Activated CD8-positive, alpha-beta memory T cell treated with anti-CD3 and anti-CD28 coated beads for 4 hours (primary cell): ENCODE measurements at places on chromosomes 12 and 14.

- no peak for DNase-seq
Observed at GRCh38 chr12:111238075-111238734, 130.7 kb downstream of the PHETA1 start.

GRCh38 chr12:104702565-104703139, 245.9 kb downstream of the CHST11 start:
- DNase-seq, result no peak

DNA sequence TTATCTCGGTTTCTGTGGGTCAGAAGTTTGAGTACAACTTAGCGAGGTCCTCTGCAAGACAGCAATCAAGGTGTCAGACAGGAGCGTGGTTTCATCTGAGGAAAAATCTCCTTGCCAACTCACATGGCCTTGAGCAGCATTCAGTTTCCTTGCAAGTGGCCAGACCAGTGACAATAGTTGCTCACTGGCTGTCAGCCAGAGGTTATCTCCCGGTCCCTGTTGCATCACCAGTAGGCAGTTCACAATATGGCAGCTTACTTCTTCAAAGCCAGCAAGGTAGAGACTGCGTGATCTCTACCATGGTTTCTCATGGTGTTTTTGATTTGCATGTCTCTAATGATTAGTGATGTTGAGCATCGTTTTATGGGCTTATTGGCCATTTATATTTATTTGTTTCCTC, 143.8 kb upstream of the DAAM1 start:
- no peak for DNase-seq

GRCh38 chr14:96909841-96910364, 112.7 kb downstream of the VRK1 start:
- no peak for DNase-seq

GRCh38 chr12:50147281-50147680, 19.9 kb downstream of the CERS5 start:
- no peak for DNase-seq

DNA sequence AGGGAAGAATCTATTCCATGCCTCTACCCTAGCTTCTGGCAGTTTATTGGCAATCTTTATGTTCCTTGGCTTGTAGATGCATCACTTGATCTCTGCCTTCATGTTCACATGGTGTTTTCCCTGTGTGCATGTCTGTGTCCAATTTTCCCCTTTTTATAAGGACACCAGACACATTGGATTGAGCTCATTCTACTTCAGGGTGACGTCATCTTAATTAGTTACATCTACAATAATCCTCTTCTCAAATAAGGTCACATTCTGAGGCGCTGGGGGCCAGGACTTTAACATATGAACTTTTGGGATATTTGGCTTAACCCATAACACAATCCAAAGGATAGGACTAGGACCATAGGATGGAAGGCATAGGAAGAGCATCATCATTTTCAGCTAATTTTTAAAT, 101.4 kb downstream of the KCNMB4 start:
- DNase-seq, result no peak

- no peak for DNase-seq
Observed at GRCh38 chr14:93705513-93706156, 82.7 kb downstream of the PRIMA1 start.

GRCh38 chr14:96246539-96246847, 9.5 kb upstream of the BDKRB1 start:
- no peak for DNase-seq

- no peak for DNase-seq
Observed at GRCh38 chr12:87305481-87305880, 723.7 kb downstream of the C12orf50 start.

DNA sequence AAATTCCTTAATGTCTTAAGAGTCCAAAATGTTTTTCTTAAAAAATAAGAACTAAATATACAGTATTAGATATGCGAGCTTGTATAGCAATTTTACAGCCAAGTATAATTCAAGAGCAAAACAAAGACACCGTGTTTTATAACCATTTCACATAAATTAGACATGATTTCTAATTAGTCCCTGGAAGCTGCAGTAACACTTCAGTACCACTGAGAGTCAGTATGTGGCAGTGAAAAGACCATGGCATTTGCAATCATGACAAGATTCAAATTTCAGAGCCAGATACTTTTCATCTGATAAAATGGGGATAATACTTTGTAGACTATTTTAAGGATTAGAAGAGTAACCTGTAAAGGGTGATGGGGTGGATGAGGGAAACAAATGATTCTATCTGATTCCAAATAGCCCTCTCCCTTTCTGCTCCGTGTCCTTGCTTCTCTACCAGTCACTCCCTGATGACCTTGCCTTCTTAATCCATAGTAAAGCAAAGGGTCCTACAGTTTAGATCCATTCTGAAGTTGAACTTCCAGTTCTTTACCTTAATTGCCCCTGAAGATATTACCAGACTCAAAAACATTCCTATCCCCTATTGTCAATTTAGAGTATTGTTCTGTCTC, 145.4 kb upstream of the ABCD2 start:
- DNase-seq, result no peak

DNA sequence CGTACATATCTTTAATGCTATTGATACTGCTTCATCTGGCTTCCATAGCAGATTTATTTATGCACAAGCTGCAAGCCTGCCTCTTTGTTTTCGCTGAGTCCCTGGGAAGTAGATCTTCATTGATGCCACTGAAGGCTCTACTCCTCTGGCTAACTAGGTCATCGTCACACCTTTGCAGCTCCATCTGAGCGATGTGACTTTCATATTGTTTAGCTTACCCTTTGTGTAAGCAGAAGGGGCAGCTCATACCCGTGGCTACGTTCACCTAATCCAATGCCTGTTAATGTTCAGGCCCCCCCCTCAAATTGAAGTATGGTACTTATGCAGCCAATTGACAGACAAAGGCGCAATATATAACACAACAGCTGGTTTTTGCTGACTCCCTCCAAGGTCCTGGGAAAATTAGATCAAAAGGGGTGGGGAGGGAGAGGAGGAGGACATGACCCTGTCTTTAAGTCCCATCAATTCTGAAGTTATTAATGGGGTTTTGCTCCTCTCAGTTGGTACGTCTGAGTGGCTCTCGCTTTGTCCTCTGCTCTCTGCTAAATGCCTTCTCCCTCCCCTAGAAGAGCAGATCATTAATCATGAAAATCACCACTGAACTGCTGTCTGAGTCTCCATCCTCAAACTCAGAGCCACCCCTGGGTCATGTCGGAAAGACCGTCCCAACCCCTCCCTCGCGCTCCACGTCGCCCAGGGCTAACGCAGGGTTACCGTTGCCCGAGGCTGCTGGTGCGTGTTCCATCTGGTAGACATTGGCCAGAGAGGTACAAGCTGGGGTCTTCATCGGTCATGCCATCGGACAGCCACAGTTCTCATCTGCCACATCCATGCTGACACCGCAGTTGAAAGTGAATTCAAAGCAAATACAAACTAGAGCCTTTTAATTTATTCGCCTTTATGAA, 128.8 kb downstream of the ADGRD1 start:
- no peak for DNase-seq

- no peak for DNase-seq
Observed at GRCh38 chr12:16495196-16495595, 110.8 kb downstream of the LMO3 start.

DNA sequence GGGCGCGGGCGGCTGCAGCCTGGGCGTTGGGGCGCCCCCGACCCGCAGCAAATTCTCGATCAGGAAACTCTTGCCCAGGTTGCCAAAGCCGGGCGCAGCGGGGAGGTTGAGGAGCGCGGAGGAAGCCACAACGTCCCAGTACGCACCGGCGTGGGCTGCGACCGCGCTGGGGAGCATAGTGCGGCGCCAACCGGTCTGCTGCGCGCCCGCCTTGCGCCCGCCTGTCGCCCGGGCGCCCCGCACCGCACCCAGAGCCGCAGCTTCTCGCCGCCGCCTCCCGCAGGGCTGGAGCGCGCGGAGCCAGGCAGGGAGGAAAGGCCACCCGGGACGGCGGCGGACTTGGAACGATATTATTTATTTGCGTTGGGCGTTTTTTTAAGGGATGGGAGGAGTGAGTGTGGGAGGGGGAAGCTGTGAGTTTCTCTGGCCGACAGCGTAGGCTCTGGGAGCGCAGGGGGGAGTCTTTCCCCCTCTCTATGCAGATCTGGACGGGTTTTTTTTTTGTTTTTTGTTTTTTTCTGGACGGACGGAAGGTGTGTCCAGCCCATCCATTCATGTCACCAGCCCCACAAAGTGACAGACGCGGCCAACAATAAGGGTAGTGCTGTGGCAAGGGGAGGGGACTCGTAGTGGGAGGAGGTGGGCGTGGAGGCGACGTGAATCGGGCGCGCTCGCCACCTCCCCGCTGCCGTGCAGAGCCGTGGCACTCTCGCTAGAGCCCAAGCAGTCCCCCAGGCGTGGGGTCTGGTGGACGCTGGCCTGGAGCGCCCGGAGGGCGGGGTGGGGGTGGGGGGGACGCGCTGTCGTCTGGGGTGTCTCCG, at the start of gene DBX2:
Gene DBX2, minus strand, starts transcription at position 349 of the 821 bp plus-strand sequence. Its CDS starts 172 bp downstream, at position 177.
- no peak for DNase-seq

GRCh38 chr12:6952121-6952862, 1.1 kb downstream of the PTPN6 start:
- DNase-seq, result no peak

GRCh38 chr12:108152170-108152538, 23.1 kb downstream of the WSCD2 start:
- DNase-seq, result no peak

DNA sequence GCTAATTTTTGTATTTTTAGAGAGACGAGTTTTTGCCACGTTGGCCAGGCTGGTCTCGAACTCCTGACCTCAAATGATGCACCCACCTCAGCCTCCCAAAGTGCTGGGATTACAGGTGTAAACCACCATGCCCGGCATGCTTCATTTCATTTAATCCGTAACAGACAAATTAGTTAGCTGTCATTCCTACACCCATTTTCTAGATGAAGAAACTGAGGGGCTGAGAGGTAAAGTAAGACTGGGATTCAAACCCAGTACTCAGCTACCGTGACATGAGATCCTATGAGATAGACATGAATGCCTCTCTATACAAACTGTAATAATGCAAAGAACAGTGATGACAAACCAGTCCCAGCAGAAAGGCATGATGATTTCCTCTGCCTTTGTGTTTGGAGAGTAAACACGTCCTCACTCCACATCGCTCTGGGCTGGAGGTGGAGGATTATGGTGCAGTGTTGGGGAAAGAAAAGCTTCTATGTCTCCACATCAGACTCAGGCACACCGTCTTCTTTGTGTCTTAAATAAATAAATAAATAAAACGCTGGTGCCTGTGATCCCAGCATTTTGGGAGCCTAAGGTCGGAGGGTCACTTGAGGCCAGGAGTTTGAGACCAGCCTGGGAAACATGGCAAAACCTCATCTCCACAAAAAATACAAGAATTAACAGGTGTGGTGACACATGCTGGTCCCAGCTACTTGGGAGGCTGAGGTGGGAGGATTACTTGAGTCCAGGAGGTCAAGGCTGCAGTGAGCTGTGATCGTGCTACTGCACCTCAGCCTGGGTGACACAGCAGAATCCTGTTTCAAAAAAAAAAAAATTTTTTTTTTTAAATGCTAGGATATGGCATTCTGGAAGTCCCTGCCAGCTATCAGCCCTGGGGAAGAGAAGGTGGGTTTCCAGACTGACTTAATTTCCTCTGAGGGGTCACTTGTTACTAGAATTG, 10.5 kb downstream of the VSX2 start:
- DNase-seq, result no peak

DNA sequence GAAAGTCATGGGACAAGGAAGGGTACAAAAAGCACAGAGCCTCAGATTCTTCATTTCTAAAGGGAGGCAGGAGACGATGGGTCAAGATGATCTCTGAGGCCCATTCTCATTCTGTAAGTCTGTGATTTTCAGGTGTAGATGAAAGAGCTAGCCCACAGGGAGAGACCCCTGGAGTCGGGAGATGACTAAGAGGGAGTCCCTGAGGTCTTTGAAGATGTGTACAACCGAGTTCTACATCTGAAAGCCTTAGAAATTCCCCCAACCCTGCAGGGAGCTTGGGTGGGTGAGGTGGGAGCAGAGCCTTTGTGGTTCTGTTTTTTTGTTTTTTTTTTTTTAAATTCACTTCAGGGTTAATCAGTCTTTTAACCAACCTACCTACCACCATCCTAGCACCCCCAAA, 3.1 kb downstream of the WNT10B start:
- no peak for DNase-seq

DNA sequence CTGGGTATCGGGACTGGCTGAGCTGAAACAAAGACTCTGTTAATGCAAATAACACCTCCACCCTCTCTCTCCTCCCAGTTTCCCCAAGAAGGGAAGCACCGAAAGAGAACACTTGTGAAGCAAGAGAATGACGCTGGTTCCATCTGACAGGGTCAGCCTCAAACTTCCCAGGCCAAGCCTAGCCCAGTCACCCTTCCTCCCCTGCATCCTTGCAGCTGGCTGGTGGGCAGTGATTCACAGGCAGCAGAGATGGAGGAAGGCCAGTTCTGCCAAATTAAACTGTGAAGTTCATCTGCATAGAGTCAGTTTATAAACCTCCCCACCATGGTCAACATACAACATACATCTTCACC, 2.8 kb downstream of the LRRC74A start:
- DNase-seq, result no peak

DNA sequence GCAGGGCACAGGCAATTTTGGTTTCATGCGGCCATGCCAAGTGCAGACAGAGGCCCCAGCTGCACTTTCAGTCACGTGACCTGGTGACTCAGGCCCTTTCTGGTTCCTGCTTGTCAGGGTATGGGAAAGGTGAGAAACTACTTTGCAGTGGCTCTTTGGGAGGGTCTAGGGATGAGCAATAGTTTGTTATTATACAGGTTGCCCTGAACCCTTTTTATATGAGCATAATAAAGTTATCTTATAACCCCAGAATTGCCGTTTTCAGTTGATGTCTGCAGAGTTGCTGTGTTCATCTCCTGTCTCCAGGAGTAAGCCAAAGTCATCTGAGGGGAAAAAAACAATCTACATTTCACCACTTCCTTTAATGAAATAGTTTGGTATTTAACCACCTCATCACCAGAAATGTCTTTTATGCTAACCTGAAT, 30.9 kb upstream of the EMP1 start:
- DNase-seq, result peak; percentile 49

- DNase-seq, result no peak
Observed at GRCh38 chr12:25056486-25057130, 107.7 kb upstream of the BCAT1 start.

- no peak for DNase-seq
Observed at GRCh38 chr14:97267509-97267908, 470.3 kb downstream of the VRK1 start.
